Central memory CD4-positive, alpha-beta T cell (primary cell): ENCODE measurements at places on chromosomes 1 and 21.
A peak's percentile ranks its signal among the peaks of the same experiment; 100 is the strongest.

DNA sequence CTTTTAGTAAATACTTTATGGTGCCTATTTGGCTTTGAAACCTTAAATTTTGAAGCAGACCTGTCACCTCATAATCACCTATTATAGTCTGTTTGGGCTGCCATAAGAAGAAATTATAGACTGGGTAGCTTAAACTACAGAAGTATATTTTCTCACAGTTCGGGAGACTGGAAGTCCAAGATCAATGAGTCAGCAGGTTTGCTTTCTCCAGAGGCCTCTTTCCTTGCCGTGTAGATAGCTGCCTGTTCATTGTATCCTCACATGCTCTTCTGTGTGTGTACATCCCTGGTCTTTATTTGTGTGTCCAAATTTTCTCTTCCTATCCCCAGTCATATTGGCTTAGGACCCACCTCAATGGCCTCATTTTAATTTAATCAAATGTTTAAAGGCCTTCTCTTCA lies 518.2 kb downstream of the ADGRL2 start:
- DNase-seq, result no peak

DNA sequence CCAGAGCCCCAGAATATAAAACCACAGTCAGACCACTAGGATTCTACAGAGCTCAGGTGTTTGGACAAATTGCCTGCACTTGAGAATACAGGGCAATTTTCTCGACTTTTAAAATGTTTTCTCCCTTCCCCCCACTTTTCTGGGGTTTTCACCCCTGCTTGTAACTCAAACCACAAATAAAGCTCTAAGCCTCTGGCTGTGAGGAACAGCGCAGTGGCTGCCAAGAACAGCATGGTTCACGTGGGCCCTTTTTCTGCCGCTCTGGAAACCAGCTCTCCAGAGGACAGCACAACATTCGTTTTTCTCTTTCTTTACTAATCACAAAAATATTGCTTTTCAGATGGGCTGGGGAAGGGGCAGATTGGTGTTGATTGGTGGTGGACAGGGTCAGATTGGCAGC lies 102.2 kb upstream of the JUN start:
- no peak for DNase-seq

DNA sequence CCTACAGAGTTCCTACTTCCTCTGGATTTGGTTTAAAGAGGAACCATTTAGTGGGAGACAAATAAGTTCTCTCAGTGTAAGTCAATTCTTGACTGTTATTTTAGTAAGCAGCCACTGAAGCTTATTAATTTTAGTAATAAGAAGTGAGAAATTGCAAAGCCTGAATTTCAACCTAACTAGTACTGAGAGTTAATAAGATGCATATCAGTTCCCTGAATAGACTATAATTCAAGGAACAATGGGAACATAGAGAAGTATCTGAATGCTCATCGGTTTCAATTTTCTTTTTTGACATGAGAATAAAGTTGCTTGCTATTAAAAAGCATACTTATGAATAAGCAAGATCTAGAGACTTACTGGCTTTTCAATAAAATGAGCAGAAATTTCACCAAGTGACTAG lies 8.0 kb upstream of the PPT1 start:
- DNase-seq, result no peak

DNA sequence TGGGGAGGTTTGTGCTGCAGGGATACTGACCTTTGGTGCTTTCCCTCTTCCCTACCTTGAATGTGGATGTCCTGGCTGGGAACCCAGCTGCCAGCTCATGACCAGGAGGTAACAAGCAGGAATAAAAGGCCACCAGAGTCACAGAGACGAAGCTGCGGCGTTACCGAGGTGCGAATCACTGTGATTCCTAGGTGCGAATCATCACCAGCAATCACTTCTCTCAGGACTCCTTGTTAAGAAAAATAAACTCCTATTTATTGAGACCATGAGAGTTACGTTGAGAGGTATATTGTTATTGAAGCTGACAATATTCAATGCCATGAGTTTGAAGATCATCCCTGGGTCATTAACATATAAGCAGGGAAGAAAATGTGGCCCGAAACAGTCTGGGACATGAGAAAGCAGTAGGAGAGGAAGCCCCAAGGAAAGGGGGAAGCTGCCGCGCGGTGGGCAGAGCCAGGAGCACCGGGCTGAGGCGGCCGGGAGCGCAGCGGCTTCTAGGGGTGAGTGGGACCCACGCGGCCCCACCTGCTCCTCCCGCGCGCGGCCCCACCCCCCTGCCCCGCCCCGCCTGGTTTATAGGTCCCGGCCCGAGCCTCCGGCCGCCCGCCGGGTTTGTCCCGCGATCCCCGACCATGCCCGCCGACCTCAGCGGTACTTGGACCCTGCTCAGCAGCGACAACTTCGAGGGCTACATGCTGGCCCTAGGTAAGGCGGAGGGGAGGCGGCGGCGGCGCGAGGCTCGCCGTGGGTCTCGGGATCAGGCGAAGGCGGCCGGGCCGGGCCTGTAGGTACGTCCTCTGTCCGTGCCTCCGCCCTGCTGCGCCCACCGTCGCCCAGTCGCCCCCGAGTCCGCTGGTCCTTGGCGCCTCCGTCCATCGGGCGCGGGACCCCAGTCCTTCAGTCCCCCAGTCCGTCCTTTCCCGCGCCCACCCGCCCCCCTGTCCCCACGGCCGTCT lies at the start of gene RBP7:
Gene RBP7, plus strand, starts transcription at position 605 of the 959 bp plus-strand sequence. Its CDS starts 31 bp downstream, at position 636.
- no peak for DNase-seq

DNA sequence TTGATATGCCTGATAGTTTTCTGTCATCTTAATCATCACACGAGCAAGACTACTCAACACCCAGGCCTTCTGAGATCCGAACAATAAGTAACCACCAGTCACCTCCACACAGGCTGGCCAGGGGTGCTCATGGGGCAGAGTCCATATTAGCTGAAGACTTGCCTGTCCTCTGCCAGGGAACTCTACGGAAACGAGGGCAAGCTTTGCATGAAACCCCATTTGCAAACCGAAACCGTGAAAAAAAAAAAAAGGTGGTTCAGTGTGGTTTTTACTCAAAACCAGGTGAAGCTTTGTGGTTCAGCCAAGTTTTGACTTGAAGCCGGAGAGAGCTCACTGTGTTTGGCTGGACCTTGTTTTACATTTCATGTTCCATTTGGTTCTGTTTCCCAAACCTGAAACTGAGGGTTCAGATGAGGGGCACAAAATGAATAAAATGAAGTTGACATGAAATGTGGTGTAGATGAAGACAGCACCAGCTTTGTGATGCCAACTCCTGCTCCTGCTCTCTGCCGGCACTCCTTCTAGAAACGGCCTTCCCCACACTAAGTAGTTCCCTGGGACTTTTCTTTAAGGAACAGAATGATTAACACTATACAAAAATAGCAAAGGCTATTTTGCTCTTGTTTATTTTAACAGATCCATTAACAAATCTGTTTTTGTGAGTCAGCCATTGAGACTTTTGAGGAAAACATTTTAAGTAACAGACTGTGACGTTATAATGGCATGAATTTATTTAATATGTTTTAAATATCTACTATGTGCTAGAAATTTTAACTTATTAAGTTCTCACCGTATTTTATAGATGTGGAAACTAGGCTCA lies 74.7 kb downstream of the RUNX1 start:
- peak; percentile 79 for DNase-seq
